DND-41 (cell line): ENCODE measurements at places on chromosomes 4 and X.

- DNase-seq: no peak
Measured at GRCh38 chr4:15375667-15376066, 52.2 kb upstream of the C1QTNF7 start.

DNA sequence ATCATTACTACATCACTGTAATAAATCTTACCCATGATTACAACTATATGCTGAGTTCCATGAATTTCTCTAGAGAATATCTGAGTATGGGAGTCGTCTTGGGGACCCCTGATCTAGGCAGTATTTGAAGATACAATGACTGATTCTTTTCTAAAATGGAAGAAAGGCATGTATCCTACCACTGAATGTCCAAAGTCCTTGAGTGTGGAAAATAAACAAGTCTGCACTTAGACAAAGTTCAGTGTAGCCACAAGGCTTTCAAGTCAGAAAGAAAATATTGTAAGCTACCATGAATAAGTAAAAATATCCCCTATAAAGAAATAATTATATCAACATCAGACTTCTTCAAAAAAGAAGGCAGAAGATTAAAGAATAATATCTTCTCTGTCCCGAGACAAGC, 42.4 kb downstream of the ZNF674 start:
- DNase-seq: no peak

- no peak for DNase-seq
Measured at GRCh38 chrX:52830551-52830950, 19.5 kb downstream of the XAGE5 start.

DNA sequence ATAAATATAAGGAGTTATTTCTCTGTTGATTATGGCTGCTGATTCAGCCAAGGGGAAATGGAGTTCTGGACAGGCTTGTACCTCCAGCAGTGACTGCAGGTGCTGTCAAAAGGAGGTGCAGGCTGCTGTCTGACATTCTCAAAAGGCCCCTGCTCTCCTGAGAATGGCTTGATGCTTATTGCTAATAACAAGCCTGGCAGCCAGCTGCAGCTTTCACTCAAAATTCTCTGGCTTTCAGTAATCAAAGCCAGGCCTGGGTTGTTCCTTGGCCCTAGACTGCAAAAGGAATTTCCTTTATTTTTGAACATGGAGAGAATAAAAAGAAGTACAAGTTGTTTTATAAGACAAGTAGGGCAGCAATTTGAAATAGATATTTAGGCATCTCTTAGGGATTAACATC, 575.9 kb downstream of the MID1IP1 start:
- no peak for DNase-seq

DNA sequence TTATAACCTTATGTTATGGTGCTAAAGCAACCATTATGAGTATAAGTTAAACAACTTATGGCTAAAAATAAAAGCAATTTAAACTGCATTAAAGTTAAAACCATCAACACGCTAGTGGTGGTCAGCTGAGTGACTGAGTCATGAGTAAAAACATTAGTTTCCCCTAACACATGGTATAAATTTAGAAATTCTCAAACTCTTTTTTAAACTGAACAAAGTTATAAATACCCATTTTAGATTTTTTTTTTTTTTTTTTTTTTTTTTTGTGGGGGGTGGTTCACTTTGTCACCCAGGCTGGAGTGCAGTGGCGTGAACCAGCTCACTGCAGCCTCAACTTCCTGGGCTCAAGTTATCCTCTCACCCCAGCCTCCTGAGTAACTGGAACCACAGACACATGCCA, 5.4 kb upstream of the BBS7 start:
- DNase-seq: no peak

DNA sequence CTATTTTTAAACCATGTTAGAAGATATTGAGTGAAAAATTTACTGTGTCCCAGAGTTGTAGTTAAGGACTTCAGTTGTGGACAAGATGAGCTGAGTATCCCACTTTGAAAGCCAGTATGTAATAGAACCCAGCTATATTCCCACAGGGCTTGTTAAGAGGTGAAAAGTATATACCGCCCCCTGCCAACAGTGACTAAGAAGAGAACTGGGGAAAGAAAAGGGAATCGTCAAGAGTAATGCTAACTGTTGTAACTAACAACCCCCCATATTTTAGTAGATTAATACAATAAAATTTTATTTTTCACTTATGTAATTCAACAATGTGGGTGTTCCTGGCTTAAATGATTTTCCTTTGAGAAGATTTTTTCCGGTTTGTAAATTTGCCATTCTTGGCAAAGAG, 250.4 kb upstream of the GIMD1 start:
- no peak for DNase-seq

DNA sequence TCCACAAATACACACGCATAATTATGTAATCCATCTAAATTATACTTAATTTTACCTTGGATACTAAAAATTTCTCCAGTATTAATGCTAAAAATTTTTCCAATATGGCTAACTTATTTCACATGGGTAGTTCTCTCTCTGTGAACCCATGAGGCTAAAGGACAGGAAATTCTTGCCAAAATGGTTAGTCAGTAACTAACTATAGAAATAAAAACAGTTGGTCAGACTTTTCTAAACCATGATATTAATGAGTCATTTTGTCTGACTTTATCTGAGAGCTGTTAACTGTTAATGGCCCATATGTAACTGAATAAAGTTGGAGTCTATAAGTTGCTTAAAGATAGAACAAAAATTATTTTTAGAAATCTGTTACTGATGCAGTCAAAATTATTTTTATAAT, 549.4 kb downstream of the TLL1 start:
- DNase-seq: no peak

- no peak for DNase-seq
Measured at GRCh38 chr4:23934915-23935314, 45.1 kb upstream of the PPARGC1A start.

- DNase-seq: no peak
Measured at GRCh38 chr4:15870079-15870478, 68.5 kb downstream of the FGFBP1 start.

DNA sequence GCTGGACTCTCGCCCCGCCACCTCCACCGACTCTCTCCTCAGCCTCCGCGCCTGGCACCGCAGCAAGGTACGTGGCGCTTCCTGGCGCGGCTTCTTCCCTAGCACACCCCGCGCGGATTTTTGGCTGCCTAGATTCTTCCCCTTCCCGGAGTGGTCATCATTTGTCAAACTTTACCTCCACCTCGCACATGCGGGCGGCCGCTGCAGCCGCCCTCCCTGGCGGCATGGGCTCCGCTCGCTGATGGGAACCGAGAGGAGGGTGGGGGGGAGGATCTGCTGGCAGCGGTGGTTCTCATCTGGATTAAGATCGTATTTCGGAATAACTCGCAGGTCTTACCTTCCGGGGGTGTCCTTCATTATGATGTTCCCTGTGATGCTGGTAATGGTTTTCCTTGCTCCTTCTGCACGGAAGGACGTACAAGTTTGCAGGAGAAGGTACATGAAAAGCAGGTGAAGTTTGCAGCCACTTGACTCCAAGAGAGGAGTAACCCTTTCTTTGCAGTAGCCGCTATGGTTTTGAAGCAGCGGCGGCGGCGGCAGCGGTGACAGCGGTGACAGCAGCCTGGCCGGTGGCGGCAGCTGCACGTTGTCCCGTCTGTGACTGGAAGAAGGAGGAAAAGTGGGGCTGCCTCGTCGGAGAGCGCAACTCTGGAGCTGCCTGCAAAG, 2183.9 kb upstream of the TENM3 start:
- peak; percentile 11 for DNase-seq

DNA sequence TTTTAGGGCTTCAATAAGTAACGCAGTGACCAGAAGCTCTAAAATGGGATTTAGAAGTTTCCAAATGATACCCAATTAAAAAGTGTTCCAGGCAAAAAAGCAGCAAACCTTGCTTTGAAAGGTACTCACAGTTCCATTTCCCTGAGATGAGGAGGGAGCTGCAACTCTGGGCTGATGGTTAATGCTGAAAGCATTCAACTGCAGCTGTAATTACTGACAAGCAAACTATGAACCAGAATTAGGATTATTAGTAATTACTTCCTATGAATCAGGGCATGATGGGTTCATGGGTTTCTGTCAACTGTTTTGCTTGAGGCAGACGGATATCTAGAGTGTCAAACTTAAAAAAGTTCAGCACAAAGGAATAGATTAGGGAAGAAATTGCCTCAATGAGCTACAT, 357.4 kb downstream of the STIM2 start:
- no peak for DNase-seq

DNA sequence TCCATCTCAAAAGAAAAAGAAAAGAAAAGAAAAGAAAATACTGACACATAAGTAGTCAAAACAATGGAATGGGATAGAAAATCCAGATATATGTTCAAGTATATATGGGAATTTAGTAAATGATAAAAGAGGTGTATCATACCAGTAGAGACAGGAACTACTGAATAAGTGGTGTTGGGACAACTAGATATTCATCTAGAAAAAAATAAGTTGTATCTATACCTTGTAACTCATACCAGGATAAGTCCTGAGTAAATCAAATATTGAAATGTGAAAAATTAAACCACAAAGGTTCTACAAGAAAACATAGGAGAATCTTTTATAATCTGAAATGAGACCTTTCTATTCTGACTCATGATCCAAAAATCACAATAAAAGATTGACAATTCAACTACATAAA, 58.5 kb downstream of the RBM47 start:
- DNase-seq: no peak

GRCh38 chr4:123353656-123354055, 42.9 kb upstream of the SPRY1 start:
- DNase-seq: no peak

- no peak for DNase-seq
Measured at GRCh38 chrX:107736781-107737531, 38.6 kb downstream of the TSC22D3 start.

- no peak for DNase-seq
Measured at GRCh38 chrX:70252491-70252890, 7.5 kb downstream of the P2RY4 start.

GRCh38 chr4:24328711-24329110, 255.6 kb downstream of the DHX15 start:
- no peak for DNase-seq

- DNase-seq: no peak
Measured at GRCh38 chrX:101395789-101396188, 5.0 kb downstream of the RPL36A start.

- DNase-seq: no peak
Measured at GRCh38 chr4:7202411-7202810, 10.1 kb downstream of the SORCS2 start.

DNA sequence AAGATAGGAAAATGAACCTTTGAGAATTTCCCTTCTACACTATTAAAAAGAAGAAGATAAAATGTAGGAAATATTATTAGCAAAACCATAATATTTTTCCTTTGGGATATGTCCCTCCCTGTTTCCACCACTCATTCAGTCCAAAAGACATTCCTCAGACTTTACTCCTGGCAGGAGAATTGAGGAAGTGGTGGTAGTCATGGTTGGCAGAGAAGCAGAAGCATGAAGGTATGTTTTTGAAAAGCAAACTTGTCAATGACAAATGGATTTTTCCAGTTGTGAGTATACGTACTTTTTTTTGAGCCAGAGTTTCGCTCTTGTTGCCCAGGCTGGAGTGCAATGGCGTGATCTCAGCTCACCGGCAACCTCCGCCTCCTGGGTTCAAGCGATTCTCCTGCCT, 13.7 kb downstream of the STAG2 start:
- DNase-seq: no peak
